ENCODE measurements at places on chromosomes 5 and 9.
A peak's percentile ranks its signal among the peaks of the same experiment; 100 is the strongest.

DNA sequence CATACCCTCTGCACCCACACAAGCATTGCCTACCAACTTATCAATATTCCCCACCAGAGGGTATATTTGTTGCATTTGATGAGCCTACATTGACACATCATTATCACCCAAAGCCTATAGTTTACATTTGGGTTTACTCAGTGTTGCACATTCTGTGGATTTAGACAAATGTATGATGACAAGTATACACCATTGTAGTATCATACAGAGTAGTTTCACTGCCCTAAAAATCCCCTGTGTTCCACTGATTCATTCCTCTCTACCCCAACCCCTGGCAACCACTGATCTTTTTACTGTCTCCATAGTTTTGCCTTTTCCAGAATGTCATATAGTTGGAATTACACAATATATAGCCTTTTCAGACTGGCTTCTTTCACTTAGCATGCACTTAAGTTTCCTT lies 85.7 kb upstream of the CPLX2 start:
- DNase-seq: no peak

- DNase-seq: no peak
Observed at GRCh38 chr9:86531971-86532640, 177.9 kb upstream of the TUT7 start.

GRCh38 chr9:8733131-8733954 lies 933.8 kb upstream of the DMAC1 start:
- no peak for DNase-seq

DNA sequence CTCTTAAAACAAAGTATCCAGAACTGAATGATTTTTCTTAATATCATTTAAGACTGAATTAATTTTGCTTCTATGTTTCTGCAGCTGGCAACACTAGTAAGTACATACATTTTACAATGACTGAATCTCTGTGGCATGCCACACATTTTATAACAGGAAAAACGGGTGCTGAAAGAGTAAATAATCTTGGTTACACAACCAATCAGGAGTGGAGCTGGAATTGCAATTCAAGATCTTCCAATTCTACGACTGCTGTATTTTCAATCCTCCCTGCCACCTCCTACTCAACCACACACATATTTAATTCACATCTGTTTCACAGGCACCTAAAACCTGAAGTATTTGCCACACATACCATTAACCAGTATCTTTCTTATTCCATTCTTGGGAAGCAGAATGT lies 52.7 kb upstream of the NR5A1 start:
- DNase-seq: no peak

- no peak for DNase-seq
Observed at GRCh38 chr9:20319641-20320337, 302.5 kb downstream of the MLLT3 start.

GRCh38 chr9:16119261-16120230 lies 566.7 kb downstream of the CCDC171 start:
- DNase-seq: no peak

DNA sequence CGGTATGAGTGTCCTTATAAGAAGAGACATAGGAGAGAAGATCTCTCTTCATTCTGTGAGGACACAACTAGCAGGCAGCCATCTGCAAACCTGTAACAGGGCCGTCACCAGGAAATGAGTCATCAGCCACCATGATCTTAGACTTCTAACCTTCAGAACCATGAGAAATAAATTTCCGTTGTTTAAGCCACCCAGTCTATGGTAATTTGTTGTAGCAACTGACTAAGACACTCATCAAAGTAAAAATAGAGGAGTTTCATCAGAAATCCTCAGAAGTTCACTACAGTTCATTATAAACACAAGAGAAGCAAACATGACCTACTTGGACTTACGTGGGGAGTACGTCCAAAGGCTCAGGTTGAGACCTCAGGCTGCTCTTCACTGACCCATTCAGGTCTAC lies 357.7 kb downstream of the SEMA5A start:
- DNase-seq: no peak

DNA sequence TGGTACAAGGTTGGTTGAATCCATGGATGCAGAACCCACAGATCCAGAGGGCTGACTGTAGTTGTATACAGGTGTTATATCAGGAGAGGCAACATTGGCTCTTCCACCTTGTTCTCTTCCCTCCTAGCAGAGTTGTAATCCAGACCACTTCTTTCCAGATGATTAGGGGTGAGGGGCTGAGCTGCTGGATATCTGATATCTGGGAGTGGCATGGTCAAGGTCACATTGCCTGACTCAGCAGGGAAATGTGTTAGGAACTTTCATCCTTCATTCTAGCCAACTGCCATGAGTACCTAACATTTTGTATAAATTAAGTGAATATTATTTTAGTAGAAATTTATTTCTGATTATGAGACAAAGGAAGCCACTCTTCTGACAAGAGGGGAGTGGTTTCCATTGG lies 7.3 kb downstream of the DAPK1 start:
- no peak for DNase-seq

- DNase-seq: no peak
Observed at GRCh38 chr9:107566611-107567061, 77.1 kb upstream of the KLF4 start.

DNA sequence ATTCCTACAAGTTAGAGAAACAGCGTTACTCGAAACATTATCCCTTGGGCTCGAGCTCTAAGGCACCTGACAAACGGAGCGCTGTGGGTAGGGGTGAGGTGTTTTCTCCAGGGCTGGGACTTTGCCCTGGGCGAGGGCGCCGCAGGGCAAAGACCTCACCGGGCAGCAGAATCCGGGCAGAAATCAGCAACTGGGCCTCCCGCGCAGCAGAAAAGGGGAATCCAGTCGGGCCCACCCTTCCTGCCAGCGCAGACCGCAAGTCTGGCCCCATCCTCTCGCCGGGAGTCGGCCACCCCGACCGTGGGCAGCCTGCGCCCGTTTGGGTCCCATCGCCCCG lies 430 bp upstream of the MSH3 start:
- peak; percentile 7 for DNase-seq

DNA sequence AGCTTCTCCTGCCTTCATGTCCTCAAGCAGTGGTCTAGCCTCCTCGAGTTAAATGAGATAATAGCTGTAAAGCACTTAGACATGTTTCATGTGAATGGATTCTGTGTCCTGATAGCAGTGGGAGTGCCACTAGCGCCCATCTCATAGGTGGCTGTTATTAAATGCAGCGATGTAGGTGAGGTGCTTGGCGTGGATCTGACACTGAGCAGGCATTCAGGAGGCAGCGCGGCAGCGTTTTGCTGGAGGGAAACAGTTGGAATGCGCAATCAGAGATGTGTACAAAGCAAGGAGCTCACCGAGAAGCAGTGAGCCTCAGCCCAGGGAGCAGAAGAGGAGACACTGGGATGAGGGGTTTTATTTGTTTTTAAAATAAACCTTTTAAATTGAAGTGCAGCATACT lies 106.6 kb downstream of the RGS3 start:
- no peak for DNase-seq

DNA sequence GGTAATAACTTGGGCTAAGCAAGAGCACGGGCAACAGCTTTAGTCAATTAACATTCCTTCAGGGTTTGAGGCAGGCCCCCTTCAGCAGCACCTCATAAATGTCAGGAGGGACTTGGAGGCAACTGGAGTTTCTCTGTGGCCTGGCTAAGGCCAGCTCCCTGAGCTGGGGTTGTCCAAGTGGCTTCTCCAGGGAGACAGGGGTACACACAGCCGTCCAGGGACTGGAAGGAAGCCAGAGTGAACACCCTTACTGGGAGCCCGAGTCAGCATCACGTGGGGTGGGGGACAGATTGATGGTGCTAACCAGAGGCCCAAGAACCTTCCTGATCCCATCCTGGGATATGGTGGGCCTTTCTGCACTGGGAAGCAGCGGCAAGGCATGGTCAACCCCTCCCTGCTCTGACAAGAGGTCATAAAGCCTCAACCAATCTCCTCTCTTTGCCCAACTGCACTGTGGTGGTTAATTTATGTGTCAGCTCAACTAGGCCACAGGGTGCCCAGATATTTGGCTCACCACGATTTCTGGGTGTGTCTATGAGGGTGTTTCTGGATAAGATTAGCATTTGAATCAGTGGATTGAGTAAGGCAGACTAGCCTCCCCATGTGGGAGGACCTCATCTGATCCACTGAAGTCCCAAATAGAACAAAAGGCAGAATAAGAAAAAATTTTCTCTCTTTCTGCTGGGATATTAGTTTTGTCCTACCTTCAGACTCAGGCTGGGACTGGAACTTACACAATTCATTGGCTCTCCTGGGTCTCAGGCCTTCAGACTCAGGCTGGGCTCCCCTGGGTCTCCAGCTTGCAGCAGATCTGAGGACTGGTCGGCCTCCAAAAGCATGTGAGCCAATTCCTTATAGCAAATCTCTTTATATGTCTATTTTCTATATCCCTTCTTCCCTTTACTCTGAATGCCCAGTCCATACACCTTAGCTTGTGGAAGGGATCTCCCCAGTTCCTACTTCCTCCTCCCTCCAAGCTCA lies 127.2 kb upstream of the LARP1 start:
- DNase-seq: no peak

- DNase-seq: no peak
Observed at GRCh38 chr5:5883146-5883545, 460.7 kb downstream of the ICE1 start.

GRCh38 chr5:159198063-159199036 lies 11.0 kb downstream of the RNF145 start:
- peak; percentile 70 for DNase-seq

- peak; percentile 34 for DNase-seq
Observed at GRCh38 chr5:139561655-139562451, 714 bp downstream of the UBE2D2 start.

GRCh38 chr5:96101358-96102089 lies 139.9 kb upstream of the ELL2 start:
- no peak for DNase-seq

- DNase-seq: no peak
Observed at GRCh38 chr5:96074870-96075269, 113.2 kb upstream of the ELL2 start.

Data from inflammatory macrophage treated with lipopolysaccharide for 4 hours (primary cell).